ENCODE measurements at places on chromosomes 3 and 15.

GRCh38 chr3:149336925-149337324, 3.5 kb upstream of the TM4SF18 start:
- no peak for DNase-seq

GRCh38 chr3:136893848-136894443, 31.9 kb downstream of the NCK1 start:
- no peak for DNase-seq

DNA sequence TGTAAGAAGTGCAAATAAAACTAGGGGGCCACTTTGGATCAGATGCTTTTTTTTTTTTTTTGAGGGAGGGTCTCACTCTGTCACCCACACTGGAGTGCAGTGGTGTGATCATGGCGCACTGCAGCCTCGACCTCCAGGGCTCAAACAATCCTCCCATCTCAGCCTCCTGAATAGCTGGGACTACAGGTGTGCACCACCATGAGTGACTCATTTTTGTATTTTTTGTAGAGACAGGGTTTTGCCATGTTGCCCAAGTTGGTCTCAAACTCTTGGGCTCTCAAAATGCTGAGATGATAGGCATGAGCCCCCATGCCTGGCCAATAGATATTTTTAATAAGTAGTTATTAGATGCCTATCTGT, 20.8 kb downstream of the CCR1 start:
- DNase-seq: no peak

DNA sequence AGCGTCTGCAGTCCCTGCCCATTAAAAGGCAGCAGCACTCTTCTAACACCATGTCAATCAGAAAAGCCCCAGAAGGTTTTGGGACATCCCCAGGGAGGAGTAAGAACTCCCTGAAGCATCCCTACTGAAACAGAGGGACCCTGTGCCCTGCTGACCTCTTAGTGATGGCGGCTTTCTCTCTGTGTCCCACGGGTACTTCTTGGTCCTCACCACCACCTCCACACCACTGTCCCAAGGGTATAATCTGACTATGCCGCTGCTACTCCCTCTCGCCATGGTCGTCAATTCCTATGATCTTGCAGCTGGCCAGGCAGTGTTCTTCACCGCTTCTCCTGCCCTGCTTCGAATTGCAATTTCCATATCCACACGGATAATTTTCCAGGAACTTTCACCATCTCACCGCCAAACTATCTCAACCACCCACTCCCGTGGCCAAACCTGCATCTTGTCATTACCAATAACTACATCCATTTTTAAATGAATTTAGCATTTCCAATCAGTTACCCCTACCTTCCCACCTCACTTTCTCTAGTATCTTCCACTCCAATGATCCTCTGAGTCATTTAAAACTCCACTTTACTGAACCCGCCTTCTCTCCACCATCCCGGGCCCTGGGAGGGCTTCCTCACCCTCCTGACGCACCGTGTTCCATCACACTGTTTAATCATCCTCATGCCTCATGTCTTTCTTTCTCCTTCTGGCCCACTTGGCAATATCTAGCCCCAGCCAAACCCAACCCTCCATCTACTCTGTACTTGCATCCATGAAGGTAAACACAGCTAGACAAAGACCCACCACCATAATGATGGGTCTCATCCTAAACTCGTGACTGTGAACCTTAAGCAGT, 23.7 kb downstream of the PRR23E start:
- DNase-seq: no peak

GRCh38 chr15:80199869-80200268, 47.1 kb downstream of the FAH start:
- DNase-seq: no peak

Data from activated CD4-positive, alpha-beta T cell treated with anti-CD3 and anti-CD28 coated beads for 24 hours (primary cell).